RPMI8226 (cell line): ENCODE measurements at places on chromosomes 1 and 21.

DNA sequence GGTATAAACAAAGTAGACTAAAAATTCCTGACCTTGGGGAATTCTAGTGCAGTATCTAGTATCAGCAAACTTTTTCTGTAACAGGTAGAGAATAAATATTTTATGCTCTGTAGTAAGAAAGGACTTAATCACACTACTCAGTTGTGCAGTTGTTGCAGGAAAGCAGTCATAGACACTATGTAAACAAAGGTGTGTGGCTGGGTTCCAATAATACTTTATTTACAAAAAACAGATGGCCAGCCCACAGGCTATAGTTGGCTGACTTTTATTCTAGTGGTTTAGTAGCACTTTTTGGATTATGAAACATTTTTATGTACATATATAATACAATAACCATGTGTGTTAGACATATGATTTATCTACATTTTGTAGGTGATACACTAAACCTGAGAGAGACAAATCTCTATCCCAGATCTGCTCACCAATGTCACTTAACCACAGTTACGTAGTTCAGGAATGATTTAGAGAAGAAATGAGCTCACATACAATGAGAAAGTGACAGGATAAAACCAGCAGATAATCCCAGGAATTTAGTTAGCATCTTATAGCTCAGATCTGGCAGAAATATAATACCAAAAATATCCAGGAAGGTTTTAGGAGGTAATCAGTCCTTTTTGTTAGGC is 56.1 kb downstream of the MIER1 start:
- no peak for DNase-seq

DNA sequence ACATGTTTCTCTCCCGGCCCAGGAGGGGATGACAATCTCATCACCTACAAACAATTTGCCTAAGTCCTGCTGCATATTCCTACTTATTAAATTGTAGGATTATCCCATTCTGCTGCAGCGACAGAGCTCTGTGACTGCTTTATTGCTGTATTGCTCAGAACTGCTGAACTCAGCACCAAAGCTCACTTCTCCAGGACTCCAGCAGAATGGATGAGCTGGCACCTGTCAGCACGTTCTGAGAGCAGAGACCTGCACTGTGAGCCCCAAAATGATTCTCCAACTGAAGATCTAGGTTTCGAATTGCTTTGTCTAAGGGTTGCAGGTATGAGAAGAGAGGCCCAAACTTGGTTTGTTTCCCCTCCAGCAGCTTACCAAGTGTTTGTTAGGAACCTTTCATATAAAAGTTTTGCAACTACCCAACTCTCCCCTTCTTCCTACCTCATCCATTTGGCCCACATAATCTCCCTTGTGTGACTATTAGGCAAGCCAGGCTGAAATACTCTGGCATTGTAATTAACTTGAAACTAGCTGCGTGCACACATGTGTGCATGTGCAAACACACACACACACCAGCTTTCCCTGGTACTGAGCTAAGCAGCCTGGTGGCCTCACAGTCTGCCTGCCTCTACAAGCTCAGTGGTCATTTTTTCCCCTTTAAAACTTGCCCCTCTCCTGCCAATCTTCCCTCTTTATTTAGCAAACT is 161.4 kb upstream of the CAMK1G start:
- peak; percentile 29 for DNase-seq

DNA sequence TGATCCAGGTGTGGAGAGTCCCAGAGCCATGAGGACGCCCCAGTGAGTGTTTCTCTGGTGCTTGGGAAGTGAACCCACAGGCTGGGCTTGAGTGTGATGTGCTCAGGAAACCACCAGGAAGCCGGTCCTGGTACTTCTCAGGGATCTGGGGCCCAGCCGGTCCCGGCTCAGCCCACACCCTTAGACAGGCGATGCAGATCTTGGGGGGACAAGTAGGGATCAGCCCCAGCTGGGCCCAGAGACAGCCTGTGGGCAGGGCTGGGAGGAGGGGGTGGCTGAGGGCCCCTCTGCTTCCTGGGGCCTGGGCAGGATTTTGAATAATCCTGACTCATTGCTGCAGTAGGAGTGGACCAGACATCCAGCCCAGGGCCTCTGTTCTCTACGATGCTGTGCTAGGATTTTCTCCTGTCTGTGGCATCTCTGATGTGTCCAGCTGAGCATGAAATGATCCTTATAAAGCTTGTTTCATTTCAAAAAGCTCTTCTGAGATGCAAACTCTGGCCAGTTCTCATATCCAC is 698.0 kb downstream of the PTPRU start:
- no peak for DNase-seq

DNA sequence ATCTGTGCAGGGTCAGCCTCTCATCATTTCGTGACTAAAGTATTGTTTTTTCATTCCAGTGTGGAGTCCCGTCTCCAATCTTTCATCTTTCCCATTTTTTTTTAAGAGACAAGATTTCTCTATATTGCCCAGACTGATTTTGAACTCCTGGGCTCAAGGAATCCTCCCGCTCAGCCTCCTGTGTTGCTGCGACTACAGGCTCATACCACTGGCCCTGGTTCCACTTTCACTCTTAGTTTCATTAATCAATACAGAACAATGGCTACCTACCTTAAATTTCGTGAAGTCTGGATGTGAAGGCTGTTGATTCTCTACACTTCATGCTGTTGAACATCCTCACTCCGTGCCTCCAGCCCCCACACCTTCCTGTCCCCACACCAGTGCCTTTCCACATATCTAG is 97.7 kb upstream of the GREM2 start:
- no peak for DNase-seq

DNA sequence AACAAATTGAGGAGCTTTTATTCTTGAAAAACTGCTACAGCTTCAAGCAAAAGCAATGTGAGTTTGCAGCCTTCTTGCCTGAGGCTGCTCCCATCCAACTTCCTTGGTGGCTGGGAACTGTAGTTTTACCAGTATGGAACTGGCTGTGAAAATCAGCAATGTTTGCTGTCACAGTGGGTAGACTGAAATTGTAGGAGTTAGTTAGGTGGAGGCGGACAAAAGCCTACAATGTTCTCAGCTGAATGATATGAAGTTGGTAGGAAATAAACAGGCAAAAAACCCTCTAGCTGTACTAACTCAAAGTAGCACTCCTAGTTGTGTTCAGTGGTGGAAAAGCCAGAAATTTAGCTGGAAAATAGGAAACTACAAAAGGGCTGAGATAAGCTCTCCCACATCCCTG is 18.5 kb downstream of the HAX1 start:
- DNase-seq, result no peak

GRCh38 chr1:42037161-42037560 is 116.0 kb upstream of the GUCA2B start:
- no peak for DNase-seq

DNA sequence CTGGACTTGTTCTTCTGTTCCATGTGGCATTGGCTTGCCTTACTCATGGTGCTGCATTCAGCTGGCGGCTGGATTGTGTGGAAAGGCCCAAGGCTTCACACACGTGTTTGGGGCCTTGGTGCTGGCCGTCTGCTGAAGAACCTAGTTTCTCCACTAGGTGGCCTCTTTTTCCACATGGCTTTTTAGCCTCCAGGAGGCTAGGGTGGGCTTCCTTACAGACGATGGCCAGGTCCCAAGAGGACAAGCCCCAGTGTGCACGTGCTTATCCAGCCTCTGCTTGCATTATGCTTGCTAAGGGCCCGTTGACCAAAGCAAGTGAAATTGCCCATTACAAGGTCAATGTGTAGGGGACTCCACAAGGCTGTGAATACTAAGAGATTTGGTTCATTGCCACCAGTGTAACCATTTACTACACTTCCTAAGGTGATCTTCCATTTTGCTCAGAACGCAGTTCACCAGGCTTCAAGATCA is 47.5 kb upstream of the FOXO6 start:
- peak; percentile 31 for DNase-seq

GRCh38 chr1:110508028-110508940 is 10.7 kb downstream of the KCNA10 start:
- no peak for DNase-seq

- no peak for DNase-seq
Measured at GRCh38 chr1:29315876-29316275, 79.6 kb downstream of the PTPRU start.

GRCh38 chr1:33031506-33031905 is 5.2 kb downstream of the AK2 start:
- no peak for DNase-seq

- no peak for DNase-seq
Measured at GRCh38 chr1:7405844-7406500, 365.1 kb upstream of the VAMP3 start.

GRCh38 chr21:43305336-43305665 is 121.6 kb downstream of the SIK1 start:
- DNase-seq, result no peak

DNA sequence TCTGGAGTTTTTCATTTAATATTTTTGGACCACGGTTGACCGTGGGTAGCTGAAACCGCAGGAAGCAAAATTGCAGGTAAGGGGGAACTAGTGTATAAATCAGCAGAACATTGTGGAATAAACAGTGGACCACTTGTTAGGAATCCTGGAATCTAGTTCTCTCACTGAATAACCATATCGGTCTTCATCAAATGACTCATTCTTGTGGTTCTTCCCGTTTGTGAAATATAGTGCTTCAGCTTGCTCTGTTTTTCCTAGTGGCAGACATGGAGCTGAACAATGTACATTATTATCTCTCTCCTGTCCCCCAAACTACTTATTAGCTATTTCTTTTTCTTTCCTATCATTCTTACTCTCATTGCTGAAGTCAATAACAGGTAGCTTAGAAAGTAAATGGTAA is 61.9 kb downstream of the HSPA13 start:
- DNase-seq, result no peak

DNA sequence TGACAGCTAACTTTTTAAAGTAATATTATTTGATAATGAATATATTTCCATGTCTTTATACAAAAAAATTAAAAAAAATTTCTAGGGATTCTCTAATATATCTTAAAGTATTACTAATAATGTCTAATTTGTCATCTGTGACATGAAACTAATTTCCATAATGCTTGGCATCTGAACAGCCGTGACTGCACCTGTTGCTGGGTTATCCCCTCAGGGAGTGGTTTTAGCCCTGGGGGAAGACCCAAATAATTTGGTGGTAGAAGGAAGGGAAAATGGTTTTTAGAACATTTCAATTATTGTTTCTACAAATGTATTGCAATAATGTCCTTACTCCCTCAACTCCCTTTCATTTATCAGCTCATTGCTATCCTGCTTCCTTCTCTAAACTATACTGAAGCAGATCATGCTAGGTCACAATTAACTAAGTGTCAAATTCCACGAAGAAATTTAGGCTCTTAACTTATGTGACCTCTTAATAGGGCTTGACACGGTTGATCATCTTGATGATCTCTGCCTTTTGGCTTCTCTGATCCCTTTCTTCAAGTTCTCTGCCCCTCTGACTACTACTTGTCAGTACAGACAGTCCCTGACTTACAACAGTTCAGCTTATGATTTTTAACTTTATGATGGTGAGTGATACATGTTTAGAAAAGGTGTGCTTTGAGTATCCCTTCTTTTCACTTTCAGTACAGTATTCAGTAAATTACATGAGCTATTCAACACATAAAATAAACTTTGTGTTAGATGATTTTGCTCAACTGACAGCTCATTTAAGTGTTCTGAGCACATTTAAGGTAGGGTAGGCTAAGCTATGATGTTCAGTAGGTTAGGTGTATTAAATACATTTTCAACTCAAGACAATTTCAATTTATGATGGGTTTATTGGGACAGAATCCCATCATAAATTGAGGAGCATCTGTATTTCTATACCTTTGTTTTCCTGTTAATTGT is 26.4 kb upstream of the DPH5 start:
- DNase-seq, result no peak

GRCh38 chr1:58585166-58585565 is 8.1 kb upstream of the TACSTD2 start:
- DNase-seq, result no peak

GRCh38 chr1:6347641-6348487 is 45.7 kb downstream of the ACOT7 start:
- DNase-seq, result peak; percentile 61

GRCh38 chr1:42932442-42932941 is 26.2 kb downstream of the SLC2A1 start:
- no peak for DNase-seq

DNA sequence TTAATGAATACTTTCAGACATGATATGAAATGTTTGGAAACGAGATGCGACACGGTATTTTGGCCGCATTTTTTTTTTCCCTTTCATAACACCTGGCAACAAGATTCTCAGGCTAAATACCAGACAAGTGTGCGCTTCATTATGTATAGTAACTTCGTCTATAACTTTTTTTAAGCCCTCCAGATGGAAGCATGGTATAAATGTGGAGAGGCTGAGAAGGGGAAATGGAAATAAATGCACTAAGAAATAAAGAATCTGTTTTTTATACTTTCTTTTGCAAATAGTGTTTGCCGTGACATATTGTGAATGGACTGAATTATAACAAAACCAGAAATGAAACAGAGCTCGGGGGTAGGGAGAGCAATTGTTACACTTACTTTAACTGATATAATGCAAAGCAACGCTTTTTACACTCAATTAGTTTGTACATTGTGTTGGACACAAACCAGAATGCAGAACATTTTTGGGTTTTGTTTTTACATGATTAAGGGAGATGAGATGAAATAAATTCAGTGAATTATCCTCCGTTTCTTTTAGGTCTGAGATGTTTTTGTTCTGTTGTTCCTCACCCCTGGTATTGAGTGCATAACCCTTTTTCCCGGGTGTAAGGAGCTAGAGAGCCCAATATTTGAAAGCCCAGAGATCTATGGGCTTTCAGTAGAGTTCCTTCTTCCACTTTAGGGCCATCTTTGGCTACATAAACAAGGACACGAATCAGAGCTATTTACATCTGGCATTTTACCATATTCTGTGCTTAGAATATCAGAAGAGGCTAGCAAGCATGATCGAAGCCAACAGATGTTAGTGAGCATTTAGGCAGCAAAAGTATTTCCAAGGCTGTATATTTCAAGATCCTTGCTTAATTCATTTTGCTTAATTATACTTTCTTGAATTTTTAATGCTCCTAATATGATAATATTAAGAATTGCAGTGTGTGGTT is 478.0 kb downstream of the CAMTA1 start:
- DNase-seq, result no peak

GRCh38 chr1:1371746-1372711 is 3.0 kb downstream of the AURKAIP1 start:
- DNase-seq, result peak; percentile 83

DNA sequence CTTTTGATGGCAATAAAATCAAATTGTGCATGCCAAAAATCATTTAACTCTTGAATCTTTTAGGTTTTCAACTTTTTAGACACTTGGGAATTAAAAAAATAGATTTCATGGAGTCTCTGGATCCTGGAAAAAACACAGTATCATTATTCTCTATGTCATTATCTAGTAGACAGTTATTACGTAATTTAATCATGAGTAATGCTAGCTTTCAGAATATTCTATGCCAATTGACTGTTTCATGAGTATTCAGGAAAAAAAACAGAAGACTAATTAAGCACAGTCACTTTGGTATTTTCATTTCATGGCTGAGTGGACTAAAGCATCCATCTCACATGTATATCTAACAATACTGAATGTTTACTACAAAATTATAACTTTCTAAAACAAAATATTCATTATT is 44.0 kb downstream of the ODF2L start:
- DNase-seq, result no peak

GRCh38 chr1:37124501-37124900 is 90.2 kb upstream of the GRIK3 start:
- DNase-seq, result no peak
